ENCODE measurements at places on chromosomes 6 and 20.

DNA sequence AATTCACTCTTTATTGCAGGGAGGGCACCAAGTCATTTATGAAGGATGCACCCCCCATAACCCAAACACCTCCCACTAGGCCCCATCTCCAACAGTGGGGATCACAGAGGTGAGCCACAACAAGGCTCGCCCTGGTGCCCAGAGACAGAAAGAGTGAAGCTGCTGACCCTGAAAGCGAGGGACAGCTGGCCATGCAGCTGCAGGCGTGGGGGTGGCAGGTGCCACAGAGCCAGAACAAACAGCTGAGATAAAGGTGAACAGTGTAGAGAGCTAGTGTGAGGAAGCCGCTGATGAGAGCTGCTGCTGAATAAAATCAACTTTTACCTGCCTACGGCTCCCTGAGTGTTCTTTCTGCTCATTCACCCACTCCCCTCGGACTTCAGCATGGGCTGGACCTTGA is 18.8 kb upstream of the RGS17 start:
- no peak for DNase-seq

- no peak for DNase-seq
Observed at GRCh38 chr20:1646975-1647431, 10.6 kb downstream of the SIRPG start.

GRCh38 chr6:139695361-139695760 is 320.9 kb upstream of the CITED2 start:
- DNase-seq = no peak

- DNase-seq = peak; percentile 1
Observed at GRCh38 chr6:122459240-122459639, 12.4 kb downstream of the SERINC1 start.

GRCh38 chr6:21240709-21241108 is 352.8 kb upstream of the SOX4 start:
- peak; percentile 31 for DNase-seq

DNA sequence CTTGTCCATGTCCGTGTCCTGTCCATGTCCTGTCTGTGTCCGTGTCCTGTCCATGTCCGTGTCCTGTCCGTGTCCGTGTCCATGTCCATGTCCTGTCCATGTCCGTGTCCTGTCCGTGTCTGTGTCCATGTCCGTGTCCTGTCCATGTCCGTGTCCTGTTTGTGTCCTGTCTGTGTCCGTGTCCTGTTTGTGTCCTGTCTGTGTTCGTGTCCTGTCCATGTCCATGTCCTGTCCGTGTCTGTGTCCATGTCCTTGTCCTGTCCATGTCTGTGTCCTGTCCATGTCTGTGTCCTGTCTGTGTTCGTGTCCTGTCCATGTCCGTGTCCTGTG is 55.0 kb upstream of the BHLHE23 start:
- DNase-seq = no peak

DNA sequence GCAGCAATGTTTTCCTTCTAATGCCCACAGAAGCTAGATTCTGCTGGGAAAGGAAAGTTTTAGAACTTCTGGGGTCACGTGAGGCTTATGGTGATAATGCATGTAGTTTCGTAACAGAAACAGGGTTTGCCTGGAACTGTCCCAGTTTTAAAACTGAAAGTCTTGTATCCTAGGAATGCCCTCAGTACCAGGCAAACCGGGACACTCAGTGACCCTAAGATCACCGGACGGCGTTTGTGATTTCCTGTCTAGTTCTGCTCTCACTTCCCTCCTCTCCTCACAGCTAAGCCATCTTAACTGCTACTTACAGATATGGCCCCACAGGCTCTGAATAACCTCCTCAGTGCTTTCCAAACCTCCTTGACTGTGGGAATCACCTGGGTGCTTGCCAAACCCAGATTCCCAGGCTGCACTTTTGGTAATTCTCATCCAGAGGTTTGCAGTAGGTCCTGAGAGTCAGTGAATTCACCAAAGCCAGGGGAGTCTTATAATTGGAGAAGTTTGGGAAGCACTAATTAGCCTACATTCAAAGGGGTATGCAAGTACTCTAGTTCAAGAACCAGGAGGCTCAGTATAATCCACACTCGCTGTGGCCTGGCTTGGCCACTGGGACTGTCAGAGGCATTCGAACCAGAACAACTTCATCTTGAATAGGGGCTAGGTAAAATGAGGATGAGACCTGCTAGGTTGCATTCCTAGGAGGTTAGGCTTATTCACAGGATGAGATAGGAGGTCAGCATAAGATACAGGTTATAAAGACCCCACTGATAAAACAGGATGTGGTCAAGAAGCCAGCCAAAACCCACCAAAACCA is 231.6 kb upstream of the MYLIP start:
- DNase-seq = peak; percentile 58

- peak; percentile 36 for DNase-seq
Observed at GRCh38 chr6:131828080-131828479, 20.3 kb downstream of the ENPP1 start.

- DNase-seq = no peak
Observed at GRCh38 chr6:134173366-134173725, 120.9 kb upstream of the SLC2A12 start.

- no peak for DNase-seq
Observed at GRCh38 chr6:69370763-69371162, 426.0 kb downstream of the LMBRD1 start.

- DNase-seq = peak; percentile 10
Observed at GRCh38 chr6:132819405-132820161, 5.2 kb downstream of the RPS12 start.

DNA sequence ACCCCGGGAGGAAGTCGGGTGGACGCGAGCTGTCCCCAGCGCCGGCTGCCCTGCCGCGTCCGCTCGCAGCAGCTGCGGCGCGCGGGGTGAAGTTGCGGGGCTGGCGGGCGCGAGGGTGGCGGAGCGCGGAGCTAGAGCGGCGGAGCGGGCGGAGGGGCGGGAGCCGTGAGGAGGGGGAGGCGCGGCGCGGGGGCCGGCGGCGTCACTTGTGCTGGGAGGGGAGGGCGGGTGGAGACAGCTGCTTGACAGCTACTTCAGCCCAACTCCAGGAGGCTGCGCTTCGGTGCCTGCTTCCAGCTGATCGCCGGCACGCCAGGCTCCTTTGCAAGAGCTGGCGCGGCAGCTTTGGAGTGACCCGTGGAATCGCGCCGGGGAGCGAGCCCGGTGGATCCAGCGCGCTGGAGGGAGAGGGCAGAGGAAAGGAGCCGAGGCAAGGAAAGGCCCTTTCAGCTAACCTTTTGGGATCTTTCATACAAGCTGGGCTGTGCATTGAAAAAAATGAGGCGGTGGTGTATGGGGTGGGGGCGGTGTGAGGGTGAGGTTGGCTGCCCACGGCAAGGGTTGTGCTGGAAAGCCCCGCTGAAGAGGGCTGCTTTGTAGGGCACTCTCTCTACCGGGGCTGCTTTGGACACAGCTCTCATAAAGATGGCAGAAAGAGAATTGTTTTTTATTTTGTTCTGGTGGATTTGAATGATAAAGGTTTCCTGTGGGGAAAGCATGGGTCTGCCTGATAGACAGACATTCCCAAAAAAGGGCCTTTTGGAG is 24.6 kb downstream of the RIPOR2 start:
- DNase-seq = peak; percentile 40

- DNase-seq = no peak
Observed at GRCh38 chr6:138979813-138980668, 8.0 kb downstream of the REPS1 start.

GRCh38 chr6:105204331-105204730 is 24.5 kb upstream of the POPDC3 start:
- no peak for DNase-seq

GRCh38 chr6:32932132-32932868 is 8.5 kb downstream of the HLA-DMB start:
- DNase-seq = peak; percentile 21

DNA sequence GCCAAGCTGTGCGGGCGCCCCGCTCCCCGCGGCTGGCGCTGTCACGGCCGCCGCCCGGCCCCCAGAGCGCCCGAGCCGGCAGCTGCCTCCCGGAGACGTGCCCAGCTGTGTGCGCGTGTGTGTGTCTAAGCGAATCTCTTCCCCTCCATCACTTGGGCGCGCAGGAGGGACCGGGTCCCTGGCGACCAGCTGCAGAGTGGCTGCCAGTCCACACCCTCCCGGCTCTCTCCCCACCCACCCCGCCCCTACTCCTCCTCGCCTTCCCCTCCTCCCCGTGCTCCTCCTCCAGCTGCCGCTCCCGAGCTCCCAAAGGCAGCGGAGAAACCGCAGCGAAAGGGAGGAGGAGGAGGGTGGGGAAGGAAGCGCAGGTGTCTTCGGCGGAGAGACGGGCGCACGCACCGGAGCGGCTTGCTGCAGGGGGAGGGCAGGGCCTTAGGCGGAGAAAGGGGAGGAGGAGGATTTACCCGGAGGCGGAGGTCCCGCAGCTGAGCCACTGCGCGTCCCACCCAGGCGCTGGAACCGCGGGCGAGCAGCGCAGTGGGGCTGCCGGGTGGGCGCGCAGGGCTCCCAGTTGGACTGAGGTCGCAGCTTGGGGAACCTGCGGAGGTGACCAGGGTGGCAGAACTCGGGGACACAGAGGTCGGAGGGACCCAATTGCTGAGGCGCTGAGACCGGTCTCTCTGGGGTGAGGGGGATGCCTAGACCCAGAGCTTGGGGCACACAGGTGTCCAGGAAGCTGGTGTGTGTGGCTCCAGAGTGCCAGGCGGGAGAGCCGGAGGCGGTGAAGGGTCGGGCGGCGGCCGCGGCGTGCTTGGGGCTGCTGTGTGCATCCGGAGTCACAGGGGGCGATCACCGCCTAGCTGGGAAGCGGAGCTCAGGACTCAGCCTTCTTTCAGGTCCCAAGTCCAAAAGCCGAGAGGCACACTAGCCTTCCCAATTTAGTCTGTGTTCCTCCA is at the start of gene HS3ST5:
TSS of gene HS3ST5 (minus strand) at position 198 of the 956 bp plus-strand sequence. CDS start 280,178 bp downstream, outside the sequence.
- no peak for DNase-seq

- DNase-seq = no peak
Observed at GRCh38 chr6:166908811-166909210, 47.5 kb downstream of the RNASET2 start.

DNA sequence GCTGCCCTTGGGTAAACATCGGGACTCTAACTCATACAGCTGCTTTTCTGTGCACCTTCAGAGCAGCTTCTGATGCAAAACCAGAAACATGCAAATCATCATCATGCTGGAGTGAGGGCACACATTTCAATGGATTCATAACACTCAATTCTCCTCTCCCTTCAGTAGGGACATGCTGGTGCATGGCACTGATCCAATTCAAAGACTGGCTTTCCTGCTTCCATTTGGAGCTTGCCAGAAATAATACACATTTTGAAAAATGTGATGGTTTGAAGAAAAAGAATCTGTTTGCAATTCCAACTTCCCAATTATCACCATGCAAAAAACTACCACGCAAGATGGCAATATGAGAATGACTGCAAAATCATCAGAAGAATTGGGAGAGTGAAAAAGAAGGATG is 65.2 kb upstream of the PDE10A start:
- DNase-seq = no peak

DNA sequence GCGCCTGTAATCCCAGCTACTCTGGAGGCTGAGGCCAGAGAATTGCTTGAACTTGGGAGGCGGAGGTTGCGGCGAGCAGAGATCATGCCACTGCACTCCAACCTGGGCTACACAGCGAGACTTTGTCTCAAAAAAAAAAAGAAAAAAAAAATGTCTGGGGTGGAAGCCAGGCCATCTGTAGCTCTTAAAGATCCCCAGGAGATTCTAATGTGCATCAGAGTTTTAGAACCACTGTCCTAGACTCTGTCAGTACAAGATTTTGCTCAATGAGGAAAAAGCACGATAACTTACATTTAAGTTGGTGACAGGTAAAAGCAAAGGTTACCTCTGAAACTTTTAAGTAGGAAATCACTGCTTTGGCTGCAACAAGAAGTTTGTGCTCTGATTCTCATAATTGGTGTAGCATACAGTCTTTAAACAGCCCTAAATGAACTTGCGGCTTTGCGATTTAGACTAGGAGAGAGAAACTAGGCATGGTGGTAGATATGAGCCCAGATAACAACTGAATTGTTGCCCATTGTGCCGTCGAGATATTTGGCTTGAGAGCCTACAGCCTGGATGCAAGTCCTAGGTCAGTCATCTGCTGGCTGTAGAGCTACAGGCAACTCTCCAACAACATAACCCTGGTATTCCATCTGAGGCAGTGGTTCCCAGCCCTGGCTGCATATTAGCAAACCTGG is 67.2 kb downstream of the BACH2 start:
- DNase-seq = no peak

DNA sequence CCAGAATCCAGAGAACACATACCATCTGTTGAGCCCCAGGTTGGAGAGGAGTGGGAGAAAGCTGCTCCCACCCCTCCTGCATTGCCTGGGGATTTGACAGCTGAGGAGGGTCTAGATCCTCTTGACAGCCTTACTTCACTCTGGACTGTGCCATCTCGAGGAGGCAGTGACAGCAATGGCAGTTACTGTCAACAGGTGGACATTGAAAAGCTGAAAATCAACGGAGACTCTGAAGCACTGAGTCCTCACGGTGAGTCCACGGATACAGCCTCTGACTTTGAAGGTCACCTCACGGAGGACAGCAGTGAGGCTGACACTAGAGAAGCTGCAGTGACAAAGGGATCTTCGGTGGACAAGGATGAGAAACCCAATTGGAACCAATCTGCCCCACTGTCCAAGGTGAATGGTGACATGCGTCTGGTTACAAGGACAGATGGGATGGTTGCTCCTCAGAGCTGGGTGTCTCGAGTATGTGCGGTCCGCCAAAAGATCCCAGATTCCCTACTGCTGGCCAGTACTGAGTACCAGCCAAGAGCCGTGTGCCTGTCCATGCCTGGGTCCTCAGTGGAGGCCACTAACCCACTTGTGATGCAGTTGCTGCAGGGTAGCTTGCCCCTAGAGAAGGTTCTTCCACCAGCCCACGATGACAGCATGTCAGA is 77.4 kb downstream of the ASXL1 start:
- no peak for DNase-seq

- DNase-seq = peak; percentile 16
Observed at GRCh38 chr20:59850018-59850641, 83.3 kb downstream of the SYCP2 start.

DNA sequence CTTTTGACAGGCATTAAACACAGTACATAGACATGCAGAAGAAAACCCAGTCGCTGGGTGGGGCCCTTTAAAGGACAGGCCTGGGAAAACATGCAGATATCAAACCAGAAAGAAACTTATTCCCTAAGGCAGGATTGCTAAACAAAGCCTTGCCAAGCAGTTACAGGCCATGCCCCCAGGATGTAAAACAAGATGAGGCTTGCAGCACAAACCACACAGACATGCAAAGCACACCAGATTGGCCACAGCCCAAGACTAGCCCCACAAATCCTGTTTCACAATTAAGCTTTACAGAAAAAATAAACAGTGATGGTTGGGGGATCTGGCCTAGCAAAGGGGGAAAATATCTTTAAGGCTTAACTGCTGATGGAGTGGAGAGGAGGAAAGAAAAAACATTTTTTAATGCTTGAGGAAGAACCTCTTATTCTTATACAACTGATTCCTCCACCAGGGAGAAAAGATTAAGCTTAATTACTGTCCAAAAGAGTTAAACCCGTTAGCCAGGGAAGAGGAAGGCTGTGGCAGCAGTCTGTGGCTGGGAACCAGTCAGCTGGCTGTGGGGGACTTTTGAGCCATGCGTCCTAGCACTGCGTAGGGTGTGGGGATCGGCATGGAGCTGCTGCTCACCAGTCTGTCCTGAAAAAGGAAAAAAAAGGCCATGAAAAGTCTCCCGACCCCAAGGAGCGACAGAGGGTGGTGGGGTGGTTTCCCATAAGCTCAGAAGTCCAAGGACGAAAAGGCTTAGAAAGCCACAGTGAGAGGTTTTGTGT is 28.4 kb downstream of the COL19A1 start:
- peak; percentile 95 for DNase-seq

- no peak for DNase-seq
Observed at GRCh38 chr6:54860739-54861138, 14.2 kb downstream of the FAM83B start.

All from fibroblast of gingiva (primary cell).